ENCODE measurements at places on chromosomes 7 and 10.
A peak's percentile ranks its signal among the peaks of the same experiment; 100 is the strongest.

GRCh38 chr7:77284005-77284404 is 84.4 kb upstream of the FGL2 start:
- no peak for DNase-seq

DNA sequence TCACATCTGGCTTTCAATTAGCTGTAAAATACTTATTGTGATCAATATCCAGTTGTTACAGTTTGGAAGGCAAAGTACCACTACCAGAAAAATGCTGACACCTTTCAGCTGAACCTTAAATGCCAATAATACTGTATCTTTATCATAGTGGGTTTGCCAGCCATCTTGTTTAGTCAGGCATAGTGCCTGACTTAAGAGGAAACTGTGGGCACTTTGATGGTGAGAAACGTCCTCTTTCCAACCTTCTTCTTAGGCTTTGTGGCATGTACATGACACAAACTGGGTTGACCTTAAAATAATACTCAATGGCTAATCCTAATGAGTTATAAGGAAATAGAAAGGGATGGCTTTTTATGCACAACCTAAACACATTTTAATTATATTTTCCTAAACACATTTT is 52.3 kb upstream of the PRR15 start:
- DNase-seq = no peak

DNA sequence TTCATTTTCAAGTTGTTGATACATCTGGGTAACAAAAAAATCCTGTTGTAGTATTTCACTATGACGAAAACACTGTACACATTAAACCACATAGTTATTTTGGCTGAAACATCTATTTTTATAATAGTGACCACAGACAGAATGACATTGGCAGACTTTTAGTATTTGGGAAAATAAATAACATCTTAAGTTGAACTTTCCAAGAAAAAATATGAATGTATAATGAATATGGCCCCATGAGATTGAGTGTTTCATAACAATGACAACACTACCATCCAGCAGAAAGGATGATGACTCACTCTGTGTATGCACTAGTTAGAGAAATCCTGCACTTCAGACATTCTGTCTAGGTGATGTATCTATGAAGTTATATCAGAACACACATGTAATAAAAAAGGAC is 118.1 kb downstream of the SEMA3D start:
- no peak for DNase-seq

DNA sequence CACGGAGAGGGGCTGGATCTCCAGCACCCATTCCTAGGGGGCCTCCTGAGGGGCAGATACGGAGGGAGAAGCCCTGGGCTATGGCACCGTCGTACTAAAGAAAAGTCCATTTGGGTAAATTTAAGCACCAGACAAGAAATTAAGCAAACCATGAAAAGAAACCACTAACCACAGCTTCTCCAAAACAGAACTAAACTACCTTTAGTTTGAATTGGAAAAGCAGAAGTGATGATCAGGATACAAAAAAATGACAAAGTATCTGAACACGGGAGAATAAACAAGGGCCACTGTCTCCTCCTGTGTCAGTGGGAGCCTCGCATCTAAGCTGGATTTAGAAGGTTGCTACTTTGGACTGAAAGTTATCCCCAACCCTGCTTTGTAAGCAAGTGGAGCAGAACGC is 69.1 kb downstream of the DIP2C start:
- DNase-seq = no peak

DNA sequence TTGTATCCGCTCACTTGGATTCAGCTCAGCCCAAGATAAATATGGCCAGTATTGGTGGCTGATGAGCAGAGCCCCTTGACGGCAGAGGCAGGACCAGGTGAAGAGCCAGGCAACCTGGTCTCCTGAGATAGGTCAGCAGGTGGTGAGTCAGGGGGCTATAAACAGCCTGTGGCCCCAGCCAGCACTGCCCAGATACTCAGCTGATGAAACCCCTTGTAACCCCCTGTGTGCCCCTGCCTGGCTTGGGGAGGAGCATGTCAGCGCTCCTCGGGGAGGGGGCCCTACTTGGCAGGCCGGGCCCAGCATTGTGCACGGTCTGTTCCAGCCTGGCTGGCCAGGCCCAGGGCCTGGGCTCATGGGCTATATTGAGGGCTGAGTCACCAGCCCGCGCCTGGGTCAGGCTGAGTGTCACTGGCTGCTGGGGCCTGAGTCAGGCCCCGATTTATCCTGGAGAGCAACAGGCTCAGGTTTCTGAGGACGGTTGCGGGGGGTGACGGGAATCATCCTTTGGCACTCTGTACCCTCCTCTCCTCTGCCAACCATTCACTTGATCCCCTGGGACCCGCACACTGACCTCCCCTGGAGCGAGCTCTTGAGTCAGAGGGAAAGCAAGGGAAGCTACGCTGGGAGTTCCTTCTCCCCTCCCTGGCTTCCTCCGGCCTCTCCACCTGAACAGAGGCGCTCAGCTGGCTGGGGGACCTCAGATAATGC is 2.8 kb upstream of the FLNC start:
- no peak for DNase-seq

DNA sequence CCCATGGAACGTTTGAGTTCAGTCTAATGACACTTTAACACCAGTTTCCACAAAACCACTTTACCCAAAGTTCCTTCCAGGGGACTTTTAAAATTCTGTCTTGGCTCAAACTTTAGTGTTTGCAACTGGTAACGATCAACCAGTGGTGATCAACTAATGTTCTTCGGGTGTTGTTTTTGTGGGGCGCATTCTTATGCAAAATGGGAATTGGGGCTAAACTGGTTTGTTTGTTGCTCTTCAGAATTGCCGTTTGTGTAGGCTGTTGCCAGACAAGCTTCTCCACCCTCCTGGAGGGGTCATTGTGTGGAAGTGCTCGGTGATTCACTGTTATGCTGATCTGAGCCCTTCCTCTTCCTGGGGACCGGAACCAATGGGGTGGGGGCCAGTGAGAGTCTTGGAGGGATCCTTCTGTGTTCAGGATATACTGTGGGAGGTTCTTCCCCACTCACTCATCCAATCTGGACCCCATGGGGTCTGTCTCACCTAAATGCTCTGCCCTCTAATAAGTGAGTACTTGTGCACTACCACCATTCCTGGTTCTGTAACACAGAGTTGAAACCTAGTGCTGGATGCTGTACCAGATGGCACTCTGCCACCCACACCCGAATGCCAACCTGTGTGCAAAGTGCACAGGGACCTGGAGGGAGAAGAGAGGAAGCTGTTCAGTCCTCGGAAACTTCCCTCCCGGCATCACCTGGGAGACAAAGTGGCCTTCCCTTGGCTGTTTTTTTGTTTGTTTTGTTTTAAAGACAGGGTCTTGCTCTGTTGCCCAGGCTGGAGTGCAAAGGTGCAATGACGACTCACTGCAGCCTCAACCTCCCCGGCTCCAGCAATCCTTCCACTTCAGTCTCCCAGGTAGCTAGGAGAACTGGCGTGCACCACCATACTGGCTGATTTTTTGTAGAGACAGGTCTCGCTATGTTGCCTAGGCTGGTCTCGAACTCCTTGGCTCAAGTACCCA is 2.1 kb downstream of the NFE2L3 start:
- peak; percentile 72 for DNase-seq

DNA sequence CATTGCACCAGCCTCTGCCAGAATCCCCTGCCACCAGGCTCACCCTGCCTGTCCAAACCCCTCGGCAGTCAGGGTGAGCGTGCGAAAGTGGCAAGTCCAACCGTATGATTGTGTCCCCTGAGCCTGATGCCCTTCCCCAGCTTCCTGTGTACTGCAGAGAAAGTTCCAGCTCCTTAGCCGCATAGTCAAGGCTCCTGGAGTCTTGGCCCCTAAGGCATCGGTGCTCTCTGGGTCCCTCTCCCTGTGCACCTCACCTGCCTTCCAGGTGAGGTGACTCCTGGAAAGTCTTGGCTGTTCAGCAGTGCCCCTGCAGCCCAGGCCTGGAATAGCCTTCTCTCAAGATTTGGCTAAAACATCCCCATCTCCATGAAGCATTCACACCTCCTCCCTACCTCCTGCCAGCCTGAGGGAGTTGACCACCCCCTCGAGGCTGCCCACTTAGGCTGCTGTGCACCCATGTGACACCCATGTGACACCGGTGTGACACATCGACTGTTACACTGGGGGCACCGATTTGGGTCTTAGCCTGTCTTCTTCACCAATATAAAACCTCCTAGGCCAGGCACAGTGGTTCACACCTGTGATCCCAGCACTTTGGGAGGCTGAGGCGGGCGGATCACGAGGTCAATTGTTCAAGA is 56.1 kb upstream of the ELN start:
- no peak for DNase-seq

DNA sequence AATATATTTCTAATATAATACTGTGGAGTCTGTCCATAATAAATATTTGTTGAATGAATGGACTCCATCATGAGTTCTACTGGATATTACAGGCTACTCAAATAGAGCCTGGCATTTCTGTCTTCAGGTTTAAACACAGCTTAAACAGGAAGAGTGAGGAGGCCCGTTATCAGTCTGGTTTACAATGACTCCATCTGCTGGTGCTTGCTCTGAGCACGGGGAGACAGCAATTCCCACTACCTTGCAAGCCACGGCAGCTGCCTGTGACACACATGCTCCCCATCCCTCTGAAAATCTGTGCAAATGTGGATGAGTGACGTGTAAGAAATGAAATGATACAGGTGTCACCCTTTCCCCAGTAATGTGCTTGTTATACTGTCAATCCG is 293.5 kb upstream of the IMMP2L start:
- DNase-seq = no peak

GRCh38 chr10:35460852-35461460 is 124.6 kb downstream of the CCNY start:
- no peak for DNase-seq

- DNase-seq = peak; percentile 36
Observed at GRCh38 chr10:97463363-97464132, 17.6 kb downstream of the ZDHHC16 start.

- no peak for DNase-seq
Observed at GRCh38 chr10:103224133-103224532, 21.6 kb upstream of the RPEL1 start.

- no peak for DNase-seq
Observed at GRCh38 chr7:48636391-48637015, 287.8 kb upstream of the CDC14C start.

GRCh38 chr10:62278441-62278910 is 9.8 kb upstream of the RTKN2 start:
- no peak for DNase-seq

DNA sequence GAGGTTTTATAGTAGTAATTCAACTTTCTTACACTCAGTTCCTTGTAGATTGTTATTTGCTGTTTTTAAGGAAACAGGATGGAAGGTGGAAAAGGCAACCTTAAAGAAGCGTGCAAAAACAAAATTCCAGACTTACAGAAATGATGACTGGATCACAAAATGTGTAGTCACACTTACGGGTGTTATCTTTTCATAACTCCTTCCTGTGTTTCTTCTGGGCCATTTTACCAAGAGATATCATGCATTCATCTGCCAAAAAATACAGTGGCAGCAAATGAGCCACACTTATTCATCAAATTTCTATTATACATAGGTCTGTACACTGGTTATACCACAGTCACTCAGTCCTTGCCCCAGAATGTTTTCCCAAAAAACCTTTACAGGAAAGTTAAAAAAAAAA is 94.3 kb upstream of the IL6 start:
- no peak for DNase-seq

GRCh38 chr7:139118805-139119485 is 9.4 kb upstream of the ZC3HAV1 start:
- DNase-seq = peak; percentile 30

Measured in activated CD4-positive, alpha-beta T cell treated with anti-CD3 and anti-CD28 coated beads, Interleukin-2, Interleukin-4, amounts not matched to agents 100 ng/mL and 50 ng/mL, durations not matched to agents 16 hours and 8 hours (primary cell).